ENCODE measurements at places on chromosomes 11 and 22.

DNA sequence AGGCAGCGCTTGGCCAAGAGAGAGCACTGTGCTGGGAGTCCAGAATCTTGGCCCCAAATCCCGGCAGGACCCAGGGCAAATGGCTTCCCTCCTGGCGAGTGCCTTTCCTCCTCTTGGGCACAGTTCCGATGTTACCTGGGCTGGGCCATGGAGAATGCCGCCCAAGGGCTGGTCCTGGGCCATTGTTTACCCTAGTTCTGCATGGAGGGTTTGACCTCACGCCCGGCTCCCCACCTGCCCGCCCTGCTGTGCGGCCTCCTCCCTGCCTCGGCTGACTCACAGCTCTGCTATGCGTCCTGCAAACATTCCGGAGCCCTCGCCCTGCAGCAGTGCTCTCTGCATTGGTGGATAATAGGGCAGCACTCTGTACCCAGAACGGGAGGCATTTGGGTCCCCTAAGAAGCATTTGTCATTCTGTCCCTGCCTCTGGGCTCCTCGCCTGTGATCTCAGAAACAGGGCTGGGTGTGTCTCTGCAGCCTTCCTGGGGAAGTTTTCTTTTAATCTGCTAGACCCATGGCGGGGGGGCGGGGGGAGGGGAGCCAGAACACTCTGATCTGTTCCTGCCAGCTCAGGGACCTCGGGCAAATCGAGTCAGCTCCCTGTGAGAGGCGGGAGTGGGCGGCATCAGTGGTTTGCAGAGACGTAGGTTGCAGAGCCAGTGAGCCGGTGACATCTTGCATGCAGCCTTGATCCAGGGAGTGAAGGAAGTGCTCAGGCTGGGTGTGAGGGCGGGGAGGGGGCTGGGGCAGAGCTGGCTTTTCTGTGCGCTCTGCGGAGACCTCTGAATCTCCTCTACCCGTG, 32.9 kb upstream of the SMIM38 start:
- peak; percentile 69 for DNase-seq

- no peak for DNase-seq
Measured at GRCh38 chr11:114128399-114128798, 68.9 kb downstream of the ZBTB16 start.

DNA sequence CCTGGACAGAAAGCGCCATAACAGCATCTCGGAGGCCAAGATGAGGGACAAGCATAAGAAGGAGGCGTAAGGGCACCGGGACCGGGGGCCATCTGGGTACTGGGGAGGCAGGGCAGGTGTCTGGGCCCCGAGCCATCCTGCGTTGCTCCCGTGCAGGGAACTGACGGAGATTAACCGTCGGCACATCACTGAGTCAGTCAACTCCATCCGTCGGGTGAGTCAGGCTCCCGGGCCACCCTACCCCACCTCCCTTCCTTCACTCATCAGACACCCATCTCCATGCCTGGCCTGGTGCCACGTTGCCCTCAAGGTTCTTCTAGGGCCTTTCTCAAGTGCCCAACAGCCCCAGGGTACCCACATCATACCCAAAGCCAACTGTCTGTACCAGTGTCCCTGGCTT, 15.0 kb downstream of the PLCB3 start:
- no peak for DNase-seq

GRCh38 chr11:129434641-129435498, 59.2 kb downstream of the BARX2 start:
- DNase-seq = peak; percentile 8

- DNase-seq = no peak
Measured at GRCh38 chr22:20407829-20408228, 13.9 kb downstream of the ZNF74 start.

- DNase-seq = peak; percentile 63
Measured at GRCh38 chr11:35077709-35078469, 61.1 kb upstream of the CD44 start.

DNA sequence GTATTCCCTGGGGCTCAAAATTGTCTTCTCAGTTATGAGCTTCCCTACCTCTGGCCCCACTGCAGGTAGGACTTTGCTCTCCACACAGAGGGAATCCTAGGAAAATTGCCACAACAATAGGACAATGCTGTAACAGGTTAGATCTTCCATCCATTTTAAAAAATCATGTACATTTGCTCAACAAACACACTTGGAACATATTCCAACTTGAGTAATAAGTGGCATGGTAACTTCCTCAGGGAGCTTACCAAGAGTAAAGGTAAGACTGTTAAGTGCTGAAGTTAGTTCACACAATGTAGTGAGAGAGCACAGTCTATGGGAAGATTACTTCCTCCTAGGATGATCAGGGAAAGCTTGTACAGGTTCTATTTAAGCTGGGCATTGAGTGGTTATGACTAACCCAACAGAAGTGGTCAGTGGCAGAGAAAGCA, 78.9 kb upstream of the BIRC3 start:
- no peak for DNase-seq

GRCh38 chr22:22421392-22421791, 87.2 kb downstream of the ZNF280B start:
- no peak for DNase-seq

DNA sequence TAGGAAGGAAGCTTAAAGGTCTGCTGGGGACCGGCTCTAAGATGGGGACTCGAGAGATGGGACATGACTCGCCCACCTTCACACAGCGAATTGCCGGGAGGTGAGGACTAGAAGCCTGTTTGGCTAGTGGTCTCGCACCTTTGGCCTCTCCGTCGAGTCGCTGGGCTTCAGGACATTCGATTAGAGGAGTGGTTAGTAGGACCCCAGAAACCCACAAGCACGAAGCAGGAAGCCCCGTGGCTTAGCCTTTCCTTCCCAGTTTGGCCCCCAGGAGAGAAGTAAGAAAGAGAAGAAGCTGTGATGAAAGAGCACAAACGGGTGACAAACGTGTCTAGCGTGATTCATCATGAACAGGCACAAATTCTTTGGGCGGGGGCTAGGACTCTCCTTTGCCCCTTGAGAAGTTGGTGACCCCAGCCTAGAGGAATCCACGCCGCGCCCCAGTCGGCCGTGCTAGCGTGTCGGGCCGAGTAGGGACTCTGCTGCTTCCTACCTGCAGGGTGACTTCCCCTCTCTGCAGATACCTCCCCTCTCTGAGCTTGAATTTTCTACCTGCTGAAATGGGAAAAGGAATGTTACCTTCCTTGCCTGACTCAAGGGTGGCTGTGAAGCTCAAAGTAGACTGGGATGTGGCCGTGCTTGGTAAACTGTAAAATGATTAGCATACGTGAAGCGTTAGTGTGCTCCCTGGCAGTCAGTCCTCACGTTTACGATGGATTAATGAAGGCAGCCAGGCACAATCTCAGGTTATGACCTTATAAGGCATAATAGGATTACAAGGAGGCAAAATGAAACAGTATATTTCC, 1.1 kb upstream of the ADM start:
- peak; percentile 67 for DNase-seq

- no peak for DNase-seq
Measured at GRCh38 chr22:42280836-42281235, 10.4 kb upstream of the TCF20 start.

DNA sequence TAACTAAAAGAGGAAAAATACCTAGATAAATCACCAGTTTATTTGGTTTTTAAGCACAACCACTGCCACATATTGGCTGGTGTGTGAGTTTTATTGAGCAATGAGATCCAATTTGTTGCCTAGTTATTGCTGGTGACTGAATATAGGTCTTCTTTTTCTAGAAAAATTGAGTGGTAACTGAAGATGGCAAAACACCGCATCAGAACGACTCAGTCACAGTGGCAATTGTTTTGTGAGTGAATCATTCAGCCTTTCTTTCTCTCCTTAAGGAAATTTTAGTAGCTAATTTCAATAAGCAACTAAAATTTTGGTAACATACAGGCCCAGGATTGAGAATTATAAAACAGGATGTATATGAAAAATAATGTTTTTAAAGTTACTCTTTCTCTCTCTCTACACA, 533.0 kb downstream of the KCNA4 start:
- DNase-seq = peak; percentile 2

DNA sequence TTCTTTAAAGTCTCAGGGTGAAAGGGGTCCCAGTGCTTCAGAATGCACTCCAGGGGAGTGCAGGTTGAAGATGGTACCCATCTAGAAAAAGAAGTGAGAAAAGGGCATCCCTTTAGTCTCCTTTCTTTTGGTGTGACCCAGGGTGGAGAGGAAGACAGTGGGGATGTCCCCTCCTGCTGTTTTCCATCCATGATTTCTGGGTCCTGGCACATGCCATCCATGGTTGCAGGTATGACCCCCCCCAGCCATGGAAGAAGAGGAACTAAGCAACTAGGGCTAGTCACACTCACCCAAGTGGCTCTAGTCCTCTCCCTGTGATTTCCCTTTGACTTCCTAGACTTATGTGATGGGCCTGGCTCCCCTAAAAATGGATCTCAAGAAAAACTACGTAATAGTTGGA, 15.9 kb upstream of the EI24 start:
- DNase-seq = no peak

DNA sequence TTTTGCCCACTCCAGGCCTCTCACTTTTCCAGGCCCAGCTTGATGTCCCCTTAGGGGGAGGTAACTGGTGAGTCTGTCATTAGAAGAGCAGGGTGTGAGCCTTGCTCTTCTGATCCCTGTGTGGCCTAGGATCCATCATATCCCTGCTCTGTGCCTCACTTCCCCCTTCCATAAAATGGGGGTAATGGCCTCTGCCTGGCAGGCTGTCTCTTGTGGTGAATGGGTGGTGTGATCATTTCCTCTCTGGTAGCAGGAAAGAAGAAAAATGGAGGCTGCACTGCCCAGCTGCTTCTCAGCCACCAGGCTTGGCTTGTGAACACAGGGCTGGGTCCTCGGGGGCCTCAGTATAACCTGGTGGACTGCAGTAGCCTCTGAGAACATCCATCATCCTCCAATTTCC, 5.6 kb downstream of the ARHGEF17 start:
- DNase-seq = no peak

GRCh38 chr11:82932564-82932963, 31.0 kb downstream of the DDIAS start:
- DNase-seq = no peak

- DNase-seq = no peak
Measured at GRCh38 chr11:95697614-95698408, 91.8 kb downstream of the FAM76B start.

Measured in astrocyte of the spinal cord (primary cell).